ENCODE measurements at places on chromosomes 12 and 14. TPM values are rescaled to one million over a fixed set of nuclear protein-coding genes. Genes with fewer than 3 reads are reported as not detected.

OR10P1 gene
- total RNA-seq = not detected

KLHL33 gene
- total RNA-seq = 0.14 TPM

ZCRB1 gene
- total RNA-seq = 62.2 TPM

WNT5B gene
- total RNA-seq = 0.44 TPM

MIP gene
- not detected for total RNA-seq

VDR gene
- 23.4 TPM for total RNA-seq

ADAM21 gene
- 0.37 TPM for total RNA-seq

SLCO1B1 gene
- not detected for total RNA-seq

SLC22A17 gene
- total RNA-seq = not detected

GYS2 gene
- 0.29 TPM for total RNA-seq

GSG1 gene
- total RNA-seq = not detected

B3GNT4 gene
- total RNA-seq = 1.8 TPM

ANO4 gene
- 0.15 TPM for total RNA-seq

FAM161B gene
- total RNA-seq = 2.1 TPM

MUCL1 gene
- total RNA-seq = not detected

NR1H4 gene
- not detected for total RNA-seq

DERA gene
- total RNA-seq = 40.8 TPM

DBX2 gene
- total RNA-seq = not detected

SFSWAP gene
- 68.8 TPM for total RNA-seq

KLHL42 gene
- total RNA-seq = 37.6 TPM

NTN4 gene
- 96.4 TPM for total RNA-seq

MYO1H gene
- total RNA-seq = not detected

KRT6C gene
- total RNA-seq = 0.19 TPM

PPP2R3C gene
- total RNA-seq = 21.6 TPM

ZDHHC22 gene
- not detected for total RNA-seq

MTHFD1 gene
- total RNA-seq = 72.7 TPM

GSKIP gene
- 22.5 TPM for total RNA-seq

SCYL2 gene
- 47.5 TPM for total RNA-seq

MEG3 gene
- not detected for total RNA-seq

OR4K13 gene
- total RNA-seq = not detected

PRB3 gene
- total RNA-seq = not detected

WSCD2 gene
- total RNA-seq = not detected

CCDC177 gene
- total RNA-seq = not detected

TPI1 gene
- total RNA-seq = 549 TPM

FBLN5 gene
- total RNA-seq = 4.3 TPM

PLXNC1 gene
- 2.4 TPM for total RNA-seq

RNASE1 gene
- total RNA-seq = not detected

TSPAN11 gene
- total RNA-seq = not detected

AQP2 gene
- not detected for total RNA-seq

LYZ gene
- total RNA-seq = not detected

HOXC9 gene
- 5.2 TPM for total RNA-seq

ARMH4 gene
- not detected for total RNA-seq

RD3L gene
- not detected for total RNA-seq

ACOT6 gene
- not detected for total RNA-seq

PRIMA1 gene
- total RNA-seq = 0.07 TPM

MRPL51 gene
- 314 TPM for total RNA-seq

GPR84 gene
- 0.17 TPM for total RNA-seq

TBX3 gene
- 6.6 TPM for total RNA-seq

GUCY2C gene
- total RNA-seq = not detected

RBP5 gene
- not detected for total RNA-seq

PLD4 gene
- not detected for total RNA-seq

TSPAN8 gene
- total RNA-seq = not detected

DACT1 gene
- total RNA-seq = not detected

ACYP1 gene
- 19.9 TPM for total RNA-seq

PTGER2 gene
- 0.12 TPM for total RNA-seq

FAM181A gene
- not detected for total RNA-seq

FGF23 gene
- total RNA-seq = not detected

ERP27 gene
- total RNA-seq = not detected
